ENCODE measurements at places on chromosomes 5 and 9. TPM values are rescaled to one million over a fixed set of nuclear protein-coding genes. Genes with fewer than 3 reads are reported as not detected.

Gene SLC6A18
- not detected for total RNA-seq

Gene CLIC3
- 2.4 TPM for total RNA-seq

Gene GRIN1
- 0.12 TPM for total RNA-seq

Gene AIF1L
- 0.16 TPM for total RNA-seq

Gene GNA14
- 3.4 TPM for total RNA-seq

Gene CAMK4
- 4.0 TPM for total RNA-seq

Gene MACIR
- total RNA-seq = 12.0 TPM

Gene PSIP1
- 33.9 TPM for total RNA-seq

Gene THBS4
- 5.0 TPM for total RNA-seq

Gene KLHL3
- total RNA-seq = 0.73 TPM

Gene LVRN
- 1.5 TPM for total RNA-seq

Gene HCN1
- under 0.01 TPM for total RNA-seq

Gene CAVIN4
- 1.1 TPM for total RNA-seq

Gene CTXN3
- total RNA-seq = not detected

Gene PPIC
- total RNA-seq = 29.6 TPM

Gene PTGER4
- 29.9 TPM for total RNA-seq

Gene IRX2
- 28.6 TPM for total RNA-seq

Gene BTNL3
- total RNA-seq = not detected

Gene HTR1A
- not detected for total RNA-seq

Gene KIAA1958
- total RNA-seq = 4.4 TPM

Gene ST8SIA4
- 3.7 TPM for total RNA-seq

Gene ADAMTS13
- total RNA-seq = 1.8 TPM

Gene PCDHGB1
- total RNA-seq = 3.5 TPM

Gene TAS2R1
- not detected for total RNA-seq

Gene PPP1R26
- 10.1 TPM for total RNA-seq

Gene FUBP3
- total RNA-seq = 40.9 TPM

Gene ANKRD31
- total RNA-seq = 0.32 TPM

Gene VPS13A
- 29.5 TPM for total RNA-seq

Gene ST6GALNAC4
- 31.7 TPM for total RNA-seq

Gene ACTBL2
- total RNA-seq = not detected

Gene ARL14EPL
- 0.32 TPM for total RNA-seq

Gene NUTM2G
- total RNA-seq = not detected

Gene CCDC152
- total RNA-seq = 2.8 TPM

Gene PNPLA7
- 2.1 TPM for total RNA-seq

Gene SOHLH1
- not detected for total RNA-seq

Gene GABBR2
- total RNA-seq = 0.81 TPM

Gene ACTL7A
- total RNA-seq = not detected

Gene MEIKIN
- total RNA-seq = not detected

Gene DPM2
- total RNA-seq = 10.2 TPM

Gene DMRT3
- not detected for total RNA-seq

Gene PCDHGA5
- 3.2 TPM for total RNA-seq

Gene NR5A1
- total RNA-seq = not detected

Gene PCDH12
- 0.24 TPM for total RNA-seq

Gene FOXI1
- total RNA-seq = not detected

Gene OR1Q1
- total RNA-seq = 0.36 TPM

Gene LTC4S
- 1.6 TPM for total RNA-seq
